H1 (cell line): ENCODE measurements at places on chromosomes 2 and 18. TPM values are rescaled to one million over a fixed set of nuclear protein-coding genes. Genes with fewer than 3 reads are reported as not detected.
A peak's percentile ranks its signal among the peaks of the same experiment; 100 is the strongest.

IMPA2 gene
- total RNA-seq = 135 and 140 TPM in 2 replicates

TOGARAM2 gene
- 0.59 and 1.4 TPM in 2 replicates for total RNA-seq

HOXD13 gene
- total RNA-seq = not detected in 2 replicates

IL36G gene
- total RNA-seq = not detected in 2 replicates

NT5C1B gene
- total RNA-seq = not detected in 2 replicates

KCNJ13 gene
- not detected in 2 replicates for total RNA-seq

DPYSL5 gene
- 16.3 and 16.4 TPM in 2 replicates for total RNA-seq

HNMT gene
- 3.2 and 3.6 TPM in 2 replicates for total RNA-seq

EFHD1 gene
- 1.5 and 3.4 TPM in 2 replicates for total RNA-seq

SERPINB10 gene
- not detected in 2 replicates for total RNA-seq

C2orf81 gene
- 3.3 and 3.8 TPM in 2 replicates for total RNA-seq

DNA sequence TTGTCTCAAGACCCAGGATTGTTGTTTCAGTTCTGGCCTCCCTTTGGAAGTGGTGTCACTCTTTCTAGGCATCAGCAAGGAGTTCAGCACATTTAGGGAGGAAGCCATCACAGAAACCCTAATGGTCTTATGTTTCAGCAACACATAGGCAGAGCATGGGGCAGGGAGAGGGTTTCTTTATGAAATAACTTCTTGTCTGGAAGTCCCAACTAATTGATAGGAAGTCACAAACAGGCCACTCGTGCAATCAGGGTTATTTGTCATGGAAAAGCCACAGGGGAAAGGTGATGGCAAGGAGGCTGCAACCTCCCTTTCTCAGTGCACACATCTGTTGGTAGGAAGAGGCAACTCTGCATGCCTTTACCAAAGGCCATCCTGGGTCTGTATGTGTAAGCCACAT lies 103.0 kb downstream of the BCL11A start:
- DNase-seq = no peak

GRCh38 chr2:157692768-157693167 lies 64.1 kb upstream of the ACVR1C start:
- DNase-seq = no peak

DNA sequence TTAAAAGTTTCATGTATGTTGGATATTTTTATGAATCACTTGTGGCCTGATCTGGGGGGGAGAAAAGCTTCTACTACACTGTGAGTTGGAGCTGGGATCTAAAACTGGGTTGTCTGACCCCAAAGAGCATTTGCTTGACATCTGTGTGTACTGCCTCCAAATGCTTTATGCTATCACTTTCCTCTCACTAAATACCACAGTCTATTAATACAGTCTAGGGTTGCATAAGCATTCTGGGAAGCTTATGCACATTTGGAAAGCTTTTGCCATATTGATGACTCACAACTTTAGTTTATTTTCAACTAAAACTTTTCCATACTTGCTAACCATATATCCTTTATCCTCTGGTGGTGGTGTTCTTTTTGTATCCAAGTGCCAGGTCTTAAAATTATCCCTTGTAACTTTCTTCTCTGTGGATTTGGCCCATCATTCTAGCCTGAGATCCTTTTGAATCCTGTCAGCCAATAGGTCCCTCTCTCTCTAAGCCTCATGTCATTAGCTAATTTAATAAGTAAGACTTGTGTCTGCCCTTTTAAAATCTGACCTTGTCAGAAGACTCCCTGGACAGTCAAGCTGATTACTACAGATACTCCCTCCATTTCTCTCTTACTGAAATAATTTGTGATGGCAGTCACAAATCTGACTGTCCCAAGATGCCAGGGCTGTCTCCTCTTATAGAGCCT lies 72.7 kb downstream of the NXPH2 start:
- DNase-seq = no peak

DNA sequence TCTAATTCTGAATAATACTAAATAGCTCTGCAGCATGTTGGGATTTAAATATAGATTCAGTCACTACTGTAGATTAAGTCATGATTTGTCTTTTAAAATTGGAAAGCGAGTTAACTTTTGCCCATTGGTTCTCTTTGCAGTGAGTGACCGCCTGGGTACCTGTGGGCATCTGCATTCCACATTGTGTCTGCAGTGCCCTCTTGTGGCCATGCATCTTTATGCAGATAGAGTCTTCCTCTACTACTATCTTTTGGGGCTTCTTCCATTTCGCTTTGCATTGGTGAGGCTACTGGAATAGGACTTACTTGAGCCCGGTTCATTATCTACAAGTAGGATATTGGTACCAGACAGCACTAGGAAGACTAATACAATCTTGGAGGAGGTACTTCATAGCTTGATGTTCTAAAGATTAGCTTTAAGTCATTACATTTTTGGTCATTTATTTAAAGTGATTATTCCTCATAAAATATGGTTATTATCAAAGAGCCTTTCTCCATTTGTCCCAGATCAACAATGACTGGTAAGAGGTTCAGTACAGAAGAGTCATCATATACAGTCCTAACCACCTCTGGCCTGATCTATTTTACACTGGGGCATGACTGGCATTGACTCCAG lies 203.0 kb downstream of the SOCS6 start:
- no peak for DNase-seq

DNA sequence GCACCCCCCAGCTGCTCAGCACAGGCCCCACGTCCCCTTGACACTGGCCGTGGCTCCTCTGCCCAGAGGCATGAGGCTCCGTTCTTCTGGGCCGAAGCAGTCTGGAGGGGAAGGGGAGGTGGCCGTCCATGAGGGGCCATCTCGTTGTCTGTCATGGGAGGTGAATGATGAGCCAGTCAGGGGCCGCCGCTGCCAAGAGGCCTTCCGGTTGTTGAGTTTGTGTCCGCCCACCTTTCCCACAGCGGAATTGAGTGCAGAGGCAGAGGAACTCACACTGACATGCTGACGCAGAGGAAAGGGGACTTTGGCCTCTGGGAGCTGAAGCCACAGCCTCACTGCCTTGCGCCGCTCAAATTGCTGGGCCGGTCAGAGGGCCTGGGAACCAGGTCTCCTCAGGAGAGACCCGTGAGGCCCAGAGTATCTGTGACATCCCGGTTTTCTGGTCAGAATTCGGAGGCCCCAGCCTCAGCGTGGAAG lies 268.4 kb downstream of the ATAD2B start:
- no peak for DNase-seq

DNA sequence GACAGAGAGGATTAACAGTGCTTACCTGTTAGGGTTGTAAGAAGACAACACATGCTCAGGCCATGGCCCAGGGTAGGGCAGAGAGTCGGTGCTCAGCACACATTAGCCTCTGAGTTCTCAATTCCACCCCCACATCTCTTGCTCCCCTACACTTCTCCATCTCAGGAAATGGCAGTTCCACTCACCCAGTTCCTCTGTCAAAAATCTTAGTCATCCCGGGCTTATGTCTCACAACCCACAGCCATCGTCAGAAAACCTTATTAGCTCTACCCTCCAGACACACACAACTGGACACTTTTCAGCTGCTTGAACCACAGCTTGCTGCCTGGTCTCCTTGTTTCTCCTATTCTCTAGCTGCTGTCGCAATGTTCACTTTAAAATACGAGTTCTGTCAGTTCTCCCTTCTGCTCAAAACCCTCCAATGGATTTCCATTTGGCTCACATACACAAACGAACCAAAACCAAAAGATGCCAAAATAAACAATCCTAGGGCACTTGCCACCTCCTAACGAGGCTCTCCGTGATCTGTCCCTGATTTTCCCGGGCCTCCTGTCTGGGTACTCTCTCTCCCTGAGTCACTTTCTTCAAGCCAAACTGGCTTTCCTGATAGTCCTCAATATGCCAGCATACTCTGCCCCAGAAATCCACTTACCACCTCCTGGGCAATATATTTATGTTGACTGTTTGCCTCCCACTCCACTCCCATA lies 89.7 kb downstream of the KCTD1 start:
- no peak for DNase-seq

GRCh38 chr2:221245045-221245444 lies 327.1 kb downstream of the EPHA4 start:
- DNase-seq = no peak

- DNase-seq = no peak
These were observed 460.3 kb downstream of the MEIS1 start for GRCh38 chr2:66895206-66895605.

DNA sequence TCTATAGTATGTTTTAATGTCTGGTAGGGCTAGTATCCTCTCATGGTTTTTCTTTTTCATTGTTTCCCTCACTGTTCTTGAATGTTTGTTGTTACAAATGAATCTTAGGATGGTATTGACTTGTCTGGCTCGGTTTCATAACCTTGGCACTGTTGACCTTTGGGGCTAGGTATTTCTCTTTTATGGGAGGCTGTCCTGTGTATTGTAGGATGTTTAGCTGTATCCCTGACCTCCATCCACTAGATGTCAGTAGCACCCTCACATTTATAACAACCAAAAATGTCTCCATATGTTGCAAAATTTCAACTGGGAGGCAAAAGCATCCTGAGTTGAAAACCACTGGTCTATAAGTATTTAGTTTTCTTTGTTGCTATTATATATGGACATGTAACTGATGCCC lies 7.0 kb upstream of the AOX1 start:
- no peak for DNase-seq

GRCh38 chr2:119486886-119487285 lies 37.4 kb downstream of the SCTR start:
- no peak for DNase-seq

- DNase-seq = no peak
These were observed 97.0 kb upstream of the FN1 start for GRCh38 chr2:215532844-215533243.

DNA sequence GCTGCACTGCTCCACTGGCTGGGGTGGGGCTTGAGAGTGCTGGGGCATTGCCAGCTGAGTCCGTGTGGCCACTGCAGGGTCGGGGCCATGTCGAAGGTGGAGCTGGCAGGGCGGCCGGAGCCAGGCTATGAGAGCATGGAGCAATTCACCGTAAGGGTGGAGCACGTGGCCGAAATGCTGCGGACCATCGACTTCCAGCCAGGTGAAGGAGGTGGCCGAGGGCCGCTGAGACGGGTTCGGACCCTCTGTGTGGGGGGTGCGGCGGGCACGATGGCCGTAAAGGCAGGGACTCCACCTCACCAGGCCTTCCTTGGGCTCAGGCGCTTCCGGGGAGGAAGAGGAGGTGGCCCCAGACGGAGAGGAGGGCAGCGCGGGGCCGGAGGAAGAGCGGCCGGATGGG lies 2.1 kb downstream of the UCN start:
- DNase-seq = no peak

- no peak for DNase-seq
These were observed 45.3 kb downstream of the SP110 start for GRCh38 chr2:230174466-230174865.

GRCh38 chr18:6975084-6975483 lies 142.5 kb downstream of the LAMA1 start:
- no peak for DNase-seq

DNA sequence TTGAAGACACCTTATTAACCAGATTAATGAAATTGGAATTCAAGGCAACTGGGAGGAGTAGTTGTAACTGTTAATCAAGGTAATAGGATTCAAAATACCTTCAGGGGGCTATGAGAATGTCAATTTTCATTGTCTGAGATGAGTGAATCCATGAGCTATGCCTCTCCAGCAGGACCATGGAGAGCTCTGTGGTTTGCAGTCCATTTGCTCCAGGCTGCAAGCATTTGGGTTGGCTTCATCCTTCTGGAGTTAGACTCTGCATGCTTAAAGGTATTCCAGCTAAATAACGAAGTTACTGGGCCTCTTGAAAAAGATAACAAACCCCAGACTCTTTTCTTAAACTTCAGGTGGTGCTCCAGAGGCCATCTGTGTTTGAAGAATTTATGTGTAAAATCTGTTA lies 207.1 kb upstream of the SLC8A1 start:
- no peak for DNase-seq

GRCh38 chr2:181750305-181750704 lies 70.0 kb upstream of the NEUROD1 start:
- DNase-seq = no peak

DNA sequence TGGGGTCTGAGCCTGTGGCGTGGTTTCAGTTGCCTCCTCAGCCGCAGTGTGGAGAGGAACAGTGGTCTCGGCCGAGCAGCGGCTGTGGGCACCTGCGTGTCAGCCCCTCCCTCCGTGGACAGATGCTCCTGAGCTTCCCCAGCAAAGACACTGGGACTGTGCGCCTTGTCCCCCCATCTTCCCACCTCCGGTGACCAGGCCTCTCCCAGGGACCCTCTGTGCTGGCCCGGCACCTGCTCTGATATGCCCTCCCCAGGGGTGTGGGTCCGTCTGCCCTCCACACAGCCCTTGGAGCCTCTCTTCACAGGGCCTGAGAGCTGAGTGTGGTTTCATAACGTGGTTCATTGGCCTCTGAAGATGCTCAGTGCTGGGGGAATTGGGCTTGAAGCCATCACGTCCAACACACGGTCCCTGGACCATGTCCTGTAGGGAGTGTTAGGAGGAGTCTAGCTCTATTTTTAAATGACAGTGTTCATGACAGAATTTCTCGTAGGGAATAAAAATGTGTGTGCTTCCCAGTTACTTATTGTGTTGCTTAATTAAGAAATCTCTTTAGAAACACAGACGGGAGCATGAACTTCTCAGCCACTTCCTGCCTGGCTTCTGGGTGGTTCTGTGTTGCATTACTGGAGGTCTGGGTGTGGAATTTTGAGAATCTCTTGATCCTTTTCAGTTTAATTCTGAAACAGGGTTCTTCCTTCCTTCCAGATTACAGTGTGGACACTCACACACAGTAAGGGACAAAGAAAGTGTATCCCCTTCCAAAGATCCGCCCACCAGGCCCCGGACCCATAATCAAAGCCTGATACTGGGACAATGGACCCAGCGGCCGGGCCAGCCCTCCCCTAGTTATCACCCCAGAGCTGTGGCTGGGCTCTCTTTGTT lies 110.7 kb downstream of the NFATC1 start:
- DNase-seq = no peak

DNA sequence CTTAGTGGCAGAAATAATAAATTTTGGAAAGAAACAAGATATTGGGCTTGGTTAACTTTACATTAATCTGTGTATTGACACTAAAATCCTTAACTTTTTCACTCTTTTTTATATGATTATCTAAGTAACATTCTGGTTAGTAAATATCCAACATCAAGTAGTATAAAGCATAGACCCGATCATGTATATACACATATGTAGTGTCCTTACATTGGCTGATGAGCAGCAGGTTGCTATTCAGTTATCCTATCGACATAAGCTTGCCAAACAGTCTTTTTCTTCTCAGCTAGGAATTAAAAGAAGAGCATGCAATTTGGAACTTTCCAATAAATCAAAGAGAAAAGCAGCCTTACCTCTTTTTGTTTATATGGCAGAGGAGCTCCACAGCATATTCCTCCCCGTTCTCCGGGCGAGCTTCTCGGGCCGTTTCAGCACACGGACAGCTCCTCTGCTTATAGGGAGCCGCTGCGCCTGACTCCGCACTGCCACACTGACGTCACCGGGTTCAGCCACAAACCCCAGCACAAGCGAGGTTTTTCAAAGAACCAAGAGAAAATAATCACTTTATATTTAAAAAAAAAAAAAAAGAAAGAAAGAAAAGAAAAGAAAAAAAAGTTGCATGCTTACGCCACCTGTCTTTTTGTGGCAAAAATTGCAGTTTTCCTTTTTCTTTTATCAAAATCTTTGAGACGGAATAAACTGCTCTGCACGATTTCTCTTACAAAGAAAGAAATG lies at the start of gene SCG2:
SCG2 (minus strand) TSS at position 430 of the 735 bp plus-strand sequence. CDS start 3,079 bp downstream, outside the sequence.
- DNase-seq = peak; percentile 47

- no peak for DNase-seq
These were observed 146.4 kb downstream of the GRB14 start for GRCh38 chr2:164474873-164475272.
